CD4-positive, alpha-beta T cell treated with Interleukin-17A for 1 hour (primary cell): ENCODE measurements at places on chromosomes 7 and 10.

GRCh38 chr10:6327961-6328698 lies 125.4 kb downstream of the PFKFB3 start:
- no peak for DNase-seq

- no peak for DNase-seq
Measured at GRCh38 chr7:27587429-27587828, 75.3 kb downstream of the HIBADH start.

DNA sequence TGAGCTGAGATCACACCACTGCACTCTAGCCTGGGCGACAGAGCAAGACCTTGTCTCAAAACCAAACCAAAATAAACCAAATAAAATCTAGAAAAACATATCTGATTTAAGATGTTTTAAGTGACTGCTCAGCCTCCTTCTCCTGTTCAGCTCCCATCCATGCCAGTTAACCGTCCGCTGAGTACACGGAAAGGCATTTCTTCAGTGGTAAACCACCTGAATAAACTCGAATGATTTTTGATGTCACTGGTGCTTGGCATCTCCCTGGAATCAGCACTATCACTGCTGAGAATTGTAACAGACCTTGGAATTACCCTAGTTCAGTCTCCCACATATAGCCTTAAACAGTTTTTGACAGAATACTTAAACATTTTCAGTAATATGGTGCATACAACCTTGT lies 24.1 kb upstream of the NRCAM start:
- no peak for DNase-seq

- no peak for DNase-seq
Measured at GRCh38 chr10:131358741-131359442, 47.4 kb upstream of the TCERG1L start.

GRCh38 chr10:124453960-124454610 lies 4.2 kb upstream of the NKX1-2 start:
- no peak for DNase-seq

DNA sequence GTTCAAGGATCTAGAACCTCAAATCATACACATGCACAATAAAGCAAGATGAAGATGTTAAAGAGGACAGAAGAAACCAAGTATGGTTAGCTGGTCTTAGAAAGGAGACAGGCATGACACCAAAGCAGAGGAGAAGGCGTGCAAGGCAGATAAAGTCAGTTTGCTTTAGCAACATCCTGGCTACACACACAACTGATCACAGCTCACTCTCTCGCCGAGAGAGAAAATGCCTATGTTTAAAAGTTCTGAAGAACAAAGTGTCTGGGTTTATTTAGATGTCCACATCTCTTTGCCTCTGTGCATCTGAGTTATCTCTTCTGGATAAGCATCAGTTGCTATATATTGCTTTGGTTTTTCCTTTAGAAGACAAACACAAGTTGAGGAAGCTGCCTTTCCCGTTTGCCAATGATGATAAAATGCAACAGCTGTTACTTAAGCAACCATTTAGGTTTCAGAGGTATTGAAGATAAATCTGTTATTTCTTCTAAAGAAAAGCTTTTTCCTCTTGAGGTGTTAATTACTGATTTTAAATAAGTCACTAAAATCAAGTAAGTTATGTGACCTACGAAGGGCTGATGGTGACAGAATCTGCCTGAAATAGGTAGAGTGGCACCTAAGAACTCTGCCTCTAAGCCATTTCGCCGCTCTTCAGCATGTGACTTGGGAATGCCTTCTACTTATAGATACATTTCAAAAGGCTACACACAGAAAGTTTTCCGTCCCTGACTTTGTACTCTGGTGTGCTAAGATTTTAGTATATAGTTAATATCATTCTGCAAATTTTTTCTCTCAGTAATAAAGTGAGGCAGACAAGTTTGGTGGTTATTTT lies 146.2 kb upstream of the ASAH2 start:
- DNase-seq = no peak
